GM12892 (cell line): ENCODE measurements at places on chromosomes 1 and 21.

DNA sequence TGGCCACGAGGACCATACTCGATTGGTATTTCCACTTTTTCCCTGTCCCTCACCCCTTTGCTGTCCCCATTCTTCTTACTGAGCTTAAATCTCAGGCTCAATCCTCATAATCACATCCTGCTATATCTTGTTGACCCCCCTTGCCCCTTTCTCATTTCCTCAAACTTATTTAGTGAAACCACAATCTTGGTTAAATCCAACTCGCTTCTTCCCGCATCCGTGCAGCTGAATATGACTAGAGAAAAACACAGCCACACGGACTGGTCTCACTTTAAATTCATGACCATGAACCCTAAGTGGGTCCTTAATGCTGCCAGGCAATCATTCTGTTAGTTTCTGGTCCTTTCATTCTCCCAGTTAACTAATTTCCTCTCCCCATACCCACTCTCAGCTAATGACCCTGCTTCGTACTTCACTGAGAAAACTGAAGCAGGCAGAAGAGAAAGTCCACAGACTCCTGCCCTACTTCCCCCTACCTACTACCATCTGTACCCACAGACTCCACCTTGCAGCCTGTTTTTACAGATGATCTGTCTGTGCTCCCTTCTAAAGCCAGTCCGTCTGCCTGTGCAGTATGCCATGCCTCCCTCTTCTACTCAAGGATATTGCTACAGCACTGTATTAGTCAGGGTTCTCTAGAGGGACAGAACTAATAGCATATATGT is 96.8 kb upstream of the LMO4 start:
- no peak for DNase-seq

GRCh38 chr1:32307324-32307723 is 15.4 kb downstream of the HDAC1 start:
- no peak for DNase-seq

GRCh38 chr1:169878498-169878897 is 15.2 kb downstream of the SCYL3 start:
- DNase-seq = no peak

GRCh38 chr21:34345091-34345871 is 18.5 kb upstream of the KCNE2 start:
- DNase-seq = no peak

DNA sequence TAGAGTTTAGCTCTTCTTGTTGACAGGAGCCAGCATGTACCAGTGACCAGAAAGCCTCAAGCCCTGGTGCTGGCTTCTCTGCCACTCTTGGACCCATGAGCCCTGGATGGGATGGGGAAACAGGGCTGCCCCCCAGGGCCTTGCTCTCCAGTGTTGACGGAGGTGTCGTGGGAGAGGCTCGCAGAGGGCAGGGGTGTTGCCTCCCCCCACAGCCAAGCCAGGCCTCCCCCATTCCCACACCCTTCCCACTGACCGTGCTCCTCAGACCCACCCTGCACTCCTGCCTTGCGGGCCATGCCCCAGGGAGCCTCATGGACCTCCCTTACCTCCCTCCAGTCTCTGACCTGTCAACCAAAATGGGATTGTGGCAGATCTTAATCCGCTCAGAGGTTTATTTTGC is 123.8 kb upstream of the COL6A1 start:
- no peak for DNase-seq

DNA sequence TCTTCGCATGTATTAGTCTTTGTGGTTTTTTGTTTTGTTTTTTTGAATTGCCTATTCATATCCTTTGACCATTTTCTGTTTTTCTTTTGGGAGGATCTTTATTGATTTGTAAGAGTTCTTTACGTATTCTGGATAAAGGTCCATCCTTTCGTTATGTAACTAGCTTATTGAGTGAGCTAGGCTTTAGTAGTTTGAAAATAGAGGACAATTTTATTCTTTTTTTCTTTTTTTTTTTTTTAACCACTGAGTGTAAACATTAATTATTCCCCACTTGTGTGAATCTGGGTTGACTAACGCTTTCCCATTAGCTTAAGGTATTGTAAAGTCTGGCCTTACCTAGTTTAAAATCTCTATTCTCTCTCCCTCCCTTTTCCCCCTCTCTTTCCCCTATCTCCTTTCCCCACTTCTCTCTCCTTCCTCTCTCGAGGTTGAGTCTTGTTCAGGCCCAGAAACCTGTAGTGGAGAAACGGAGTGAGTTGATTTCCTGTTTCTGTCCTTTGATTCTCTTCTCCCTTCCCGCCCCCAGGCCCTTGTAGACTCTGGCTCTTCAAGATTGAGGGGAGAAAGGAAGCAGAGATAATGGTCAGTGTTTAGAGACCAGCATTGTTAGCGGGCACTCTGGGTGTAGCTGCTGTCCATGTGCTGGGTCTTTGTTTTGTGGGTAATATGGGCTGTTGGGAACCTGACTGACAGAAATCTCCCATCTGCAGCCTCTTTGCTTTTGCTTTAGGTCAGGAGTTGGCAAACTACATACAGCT is 1.5 kb downstream of the MORC3 start:
- no peak for DNase-seq
